ENCODE measurements at places on chromosomes 7 and 10.
A peak's percentile ranks its signal among the peaks of the same experiment; 100 is the strongest.

DNA sequence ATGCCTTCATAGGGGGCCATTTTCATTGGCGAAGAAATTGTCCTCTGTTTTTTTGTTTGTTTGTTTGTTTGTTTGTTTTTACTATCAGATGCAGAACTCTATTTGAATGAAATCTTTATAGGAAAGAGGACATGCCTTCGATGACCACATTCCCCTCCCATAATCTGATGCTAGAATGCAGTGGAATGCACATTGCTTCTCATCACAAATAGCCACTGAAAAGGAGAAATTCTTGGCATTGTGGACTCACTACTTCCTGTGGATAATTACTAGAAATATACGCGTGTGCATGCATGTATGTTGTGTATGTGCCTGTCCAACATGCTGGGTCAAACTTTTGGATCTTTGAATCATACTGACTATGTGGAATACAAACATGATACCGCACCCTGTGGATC lies 70.5 kb upstream of the SFMBT2 start:
- DNase-seq: no peak

DNA sequence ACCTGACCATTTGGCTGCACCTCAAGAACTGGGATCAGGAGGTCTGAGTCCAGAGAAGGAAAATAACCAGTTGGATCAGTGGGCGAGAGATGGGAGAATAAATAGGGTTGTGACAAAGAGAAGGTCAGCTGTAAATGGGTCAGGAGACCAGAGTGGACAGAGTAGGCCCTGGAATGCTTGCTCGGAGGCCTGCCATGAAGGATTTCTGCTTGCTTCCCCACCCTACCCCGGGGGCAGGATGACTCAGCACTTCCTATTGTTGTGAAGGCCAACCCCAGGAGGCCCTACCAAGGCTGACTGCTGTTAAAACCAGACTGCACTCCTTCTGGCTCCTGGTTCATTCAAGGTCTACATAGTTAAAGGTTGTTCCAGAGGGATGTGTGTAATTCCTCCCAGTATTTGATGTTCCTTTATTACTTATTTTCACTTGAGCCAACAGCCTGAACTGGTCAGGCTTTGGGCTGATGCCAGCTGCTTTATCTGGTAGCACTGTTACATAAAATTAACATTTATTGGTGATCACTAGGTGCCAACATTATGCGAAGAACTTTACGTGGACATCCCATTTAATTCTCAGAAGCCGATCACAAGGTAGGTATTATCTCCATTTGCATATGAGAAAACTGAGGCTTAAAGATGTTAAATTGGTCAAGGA lies 27.3 kb upstream of the IFRD1 start:
- DNase-seq: peak; percentile 65

- DNase-seq: no peak
Observed at GRCh38 chr7:91082038-91082437, 182.2 kb upstream of the FZD1 start.

DNA sequence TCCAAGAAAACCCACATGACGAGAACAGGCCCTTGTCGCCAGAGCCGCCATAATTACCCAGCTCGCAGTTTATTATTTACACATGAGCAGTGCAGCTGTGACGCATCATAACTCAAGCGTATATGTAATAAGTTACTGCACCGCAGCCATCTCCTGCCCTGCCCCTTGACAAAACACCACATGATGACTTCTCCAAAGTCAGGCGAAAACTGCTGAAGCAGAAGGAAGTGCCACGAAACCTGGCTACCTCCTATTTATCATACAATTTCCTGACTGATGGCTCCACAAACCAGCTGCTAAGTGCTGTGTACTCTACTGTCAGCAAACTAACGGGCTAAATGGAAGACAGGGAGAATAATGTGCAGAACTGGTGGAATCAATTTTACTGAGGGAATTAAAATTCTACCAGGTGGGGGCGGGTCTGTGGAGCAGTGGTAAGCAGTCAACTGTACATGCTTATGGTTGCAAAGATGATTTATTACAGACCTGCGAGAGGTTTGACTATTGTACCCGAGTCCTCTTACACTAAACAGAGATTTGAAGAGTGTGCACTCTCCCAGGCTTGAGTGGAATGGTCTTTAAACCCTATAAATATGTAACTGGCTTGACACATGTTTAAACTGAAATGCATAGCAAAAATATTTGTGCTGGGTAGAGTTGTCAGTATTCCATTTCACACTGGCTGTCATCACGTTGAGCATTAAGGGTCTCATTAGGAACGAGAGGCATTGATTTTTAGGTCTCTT lies 156.0 kb downstream of the GLI3 start:
- no peak for DNase-seq

- DNase-seq: no peak
Observed at GRCh38 chr10:22727663-22728062, 13.3 kb upstream of the PIP4K2A start.

- DNase-seq: no peak
Observed at GRCh38 chr10:5293691-5294550, 70.8 kb upstream of the UCN3 start.

- no peak for DNase-seq
Observed at GRCh38 chr7:75687246-75688088, 51.3 kb downstream of the HIP1 start.

- DNase-seq: no peak
Observed at GRCh38 chr7:147151661-147152060, 1035.1 kb downstream of the CNTNAP2 start.

DNA sequence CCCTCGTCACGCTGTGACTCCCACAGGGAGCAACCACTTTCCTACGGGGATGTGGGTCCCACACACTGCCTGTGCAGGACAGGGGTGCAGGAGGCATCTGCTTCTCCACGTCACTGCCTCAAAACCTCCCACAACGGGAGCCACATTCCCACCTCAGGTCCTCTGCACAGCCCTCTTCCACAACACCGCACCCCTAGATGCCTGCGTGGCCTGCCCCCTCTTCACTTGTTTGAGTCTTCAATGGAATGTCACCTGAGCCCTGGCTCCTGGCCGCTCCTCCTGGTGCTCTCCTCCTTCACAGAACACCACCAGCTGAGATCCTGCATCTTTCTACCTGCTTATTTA lies 73.6 kb downstream of the MAD1L1 start:
- DNase-seq: no peak

GRCh38 chr10:15046626-15047025 lies 2.9 kb downstream of the OLAH start:
- DNase-seq: peak; percentile 59

DNA sequence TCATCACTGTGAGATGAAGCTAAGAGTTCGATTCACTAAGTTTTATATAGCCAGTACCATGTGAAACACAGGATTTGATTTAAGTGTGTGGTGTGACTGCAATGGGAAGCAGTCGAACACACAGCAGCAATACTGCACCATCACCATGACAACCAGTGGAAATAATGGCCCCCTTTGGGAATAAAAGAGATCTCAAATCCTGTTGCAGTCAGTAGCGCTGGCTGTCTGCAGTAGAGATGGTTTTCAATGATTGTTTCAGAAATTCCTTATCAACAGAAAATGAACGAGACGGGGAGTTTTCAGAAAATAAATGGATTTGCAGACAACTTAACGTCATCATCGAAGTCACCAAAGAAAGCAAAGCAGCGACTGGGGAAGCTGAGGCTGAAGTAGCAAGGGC lies 91.0 kb downstream of the PTPRE start:
- DNase-seq: no peak

DNA sequence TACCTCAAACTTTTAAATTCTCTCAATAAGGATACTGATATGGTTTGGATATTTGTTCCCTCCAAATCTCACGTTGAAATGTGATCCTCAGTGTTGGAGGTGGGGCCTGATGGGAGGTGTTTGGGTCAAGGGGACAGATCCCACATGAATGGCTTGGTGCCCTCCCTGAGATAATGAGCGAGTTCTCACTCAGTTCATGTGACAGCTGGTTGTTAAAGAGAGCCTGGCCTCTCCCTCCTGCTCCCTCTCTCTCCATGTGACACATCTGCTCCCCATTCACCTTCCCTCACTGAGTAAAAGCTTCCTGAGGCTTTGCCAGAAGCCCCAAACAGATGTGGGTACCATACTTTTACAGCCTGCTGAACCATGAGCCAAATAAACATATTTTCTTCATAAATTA lies 19.2 kb downstream of the ABCB4 start:
- no peak for DNase-seq

GRCh38 chr7:139118234-139118804 lies 8.8 kb upstream of the ZC3HAV1 start:
- no peak for DNase-seq

DNA sequence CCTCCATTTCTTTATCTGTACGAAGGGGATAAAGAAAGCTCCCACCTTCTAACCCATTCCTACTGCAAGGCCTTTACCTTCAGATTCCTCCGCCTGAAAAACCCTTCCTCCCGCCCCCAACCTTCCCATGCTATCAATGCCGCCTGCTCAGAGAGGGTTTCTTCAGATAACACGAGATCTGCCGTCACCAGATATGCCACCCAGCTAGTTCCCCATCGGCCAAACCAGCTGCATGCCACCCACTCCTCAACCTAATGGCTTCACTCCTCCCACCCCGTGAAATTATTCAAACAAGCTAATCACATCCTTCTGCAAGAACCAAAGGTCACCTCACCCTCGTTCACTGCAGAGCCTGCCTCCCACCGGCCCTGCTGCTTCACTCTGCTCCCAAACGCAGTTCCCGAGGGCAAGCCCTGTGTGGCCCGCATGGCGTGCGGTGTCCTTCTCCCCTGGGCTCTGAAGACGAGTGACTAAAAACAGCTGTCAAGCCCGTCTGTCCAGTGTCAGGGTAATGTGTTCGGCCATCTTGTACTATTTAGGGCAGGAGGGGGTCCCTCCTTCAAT lies 46.8 kb upstream of the TMEM213 start:
- no peak for DNase-seq

DNA sequence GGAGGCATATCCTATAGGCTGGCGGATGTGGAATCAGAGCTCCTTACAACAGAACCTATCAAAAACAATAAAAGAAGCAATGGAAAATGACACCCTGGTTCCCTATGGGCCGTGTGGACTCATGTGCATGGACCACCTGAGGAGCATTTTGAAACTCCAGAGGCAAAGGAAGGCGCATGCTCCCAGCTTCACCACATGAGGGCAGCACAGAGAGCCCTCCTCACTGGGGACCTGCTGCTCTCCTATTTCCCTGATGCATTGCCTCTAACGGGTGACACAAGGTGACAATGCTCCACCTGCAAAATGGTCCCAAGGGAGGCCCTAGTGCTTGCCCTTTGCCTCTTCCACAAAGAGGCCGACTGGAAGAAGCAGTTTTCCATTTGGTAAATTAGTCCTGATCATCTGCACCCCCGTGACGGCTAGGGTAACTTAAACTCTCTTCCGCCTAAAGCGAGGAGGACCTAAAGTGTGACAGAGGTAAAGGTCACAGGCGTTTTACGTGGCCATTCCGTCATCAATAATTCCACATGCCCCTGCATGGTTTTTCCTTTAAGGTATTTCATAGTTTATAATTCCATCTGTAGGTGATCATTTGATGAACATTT lies 67.7 kb downstream of the GPAM start:
- DNase-seq: no peak

DNA sequence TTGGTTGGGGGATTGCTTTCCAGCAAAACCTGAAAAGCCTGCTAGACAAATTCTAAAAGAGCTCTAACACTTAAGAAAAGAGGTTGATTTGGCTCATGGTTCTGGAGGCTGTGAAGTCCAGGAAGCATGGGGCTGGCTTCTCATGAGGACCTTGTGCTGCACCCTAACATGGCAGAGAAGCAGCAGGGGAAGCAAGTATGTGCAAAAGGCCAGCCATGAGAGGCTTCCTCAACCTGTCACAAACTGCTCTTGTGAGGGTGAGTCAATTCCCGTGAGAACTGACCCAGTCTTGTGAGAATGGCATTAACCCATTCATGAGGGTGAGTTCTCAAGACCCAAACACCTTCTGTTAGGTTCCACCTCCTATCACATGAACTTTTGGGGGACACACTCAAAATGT lies 54.3 kb upstream of the IGFBP3 start:
- DNase-seq: no peak

DNA sequence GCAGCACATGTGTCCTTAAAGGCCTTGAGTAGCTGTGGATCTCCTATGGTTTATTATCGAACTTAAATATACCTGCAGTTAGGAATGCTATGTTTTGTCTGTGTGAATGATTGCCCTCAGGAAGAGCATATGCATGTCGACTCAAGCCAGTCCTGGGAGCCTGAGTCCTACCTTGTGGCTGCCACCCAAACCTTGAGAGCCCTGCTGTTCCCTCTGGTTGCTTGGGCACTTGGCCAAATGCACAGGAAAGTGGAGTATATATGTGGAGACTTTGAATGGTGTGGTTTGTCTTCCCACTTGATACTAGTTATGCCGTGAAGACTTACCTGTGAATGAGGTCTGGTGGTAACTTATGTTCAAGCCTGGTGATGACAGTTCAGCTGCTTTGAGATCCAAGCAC lies 409.8 kb downstream of the LRMDA start:
- no peak for DNase-seq

GRCh38 chr7:47951374-47951773 lies 3.1 kb upstream of the PKD1L1 start:
- DNase-seq: no peak

- DNase-seq: no peak
Observed at GRCh38 chr10:61931620-61932332, 30.3 kb downstream of the ARID5B start.

DNA sequence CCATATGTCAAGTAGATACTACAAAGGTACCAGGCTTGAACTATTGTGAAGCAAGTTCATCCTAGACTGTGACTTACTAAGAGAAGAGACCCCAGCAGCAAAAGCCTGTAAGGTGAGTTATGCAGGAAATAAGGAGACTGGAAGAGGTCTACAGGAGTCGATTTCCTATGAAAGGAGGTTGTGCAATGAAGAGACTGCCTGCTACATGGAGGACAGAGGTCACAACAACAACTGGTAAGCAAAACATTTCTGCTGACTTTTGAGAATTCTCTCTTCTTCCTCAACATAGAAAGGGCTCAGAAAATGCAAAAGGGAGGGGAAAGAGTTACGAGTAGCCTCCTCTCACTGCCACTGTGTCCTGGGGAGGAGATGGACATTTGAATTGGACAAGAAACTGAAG lies 42.4 kb downstream of the PDK4 start:
- DNase-seq: no peak

DNA sequence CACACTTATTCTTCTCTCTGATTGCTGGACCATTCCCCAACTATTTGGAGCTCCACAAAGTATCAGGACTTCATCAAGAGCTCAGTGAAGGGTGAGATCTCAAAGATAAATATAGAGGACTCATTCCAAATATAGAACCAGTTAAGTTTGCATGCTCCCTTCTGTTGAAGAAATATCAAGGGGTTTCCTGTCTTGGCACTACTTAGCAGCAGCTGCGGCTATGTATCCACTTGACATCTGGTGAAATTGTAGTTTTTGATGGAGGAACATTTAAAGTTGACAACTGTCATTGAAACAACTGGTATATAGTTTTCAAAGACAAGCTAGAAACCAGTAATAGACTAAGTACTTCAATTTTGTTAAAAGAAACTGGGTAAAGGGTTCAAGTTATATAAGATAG lies 1.0 kb upstream of the SPAG6 start:
- no peak for DNase-seq

GRCh38 chr10:17764142-17764541 lies 12.1 kb downstream of the TMEM236 start:
- no peak for DNase-seq

DNA sequence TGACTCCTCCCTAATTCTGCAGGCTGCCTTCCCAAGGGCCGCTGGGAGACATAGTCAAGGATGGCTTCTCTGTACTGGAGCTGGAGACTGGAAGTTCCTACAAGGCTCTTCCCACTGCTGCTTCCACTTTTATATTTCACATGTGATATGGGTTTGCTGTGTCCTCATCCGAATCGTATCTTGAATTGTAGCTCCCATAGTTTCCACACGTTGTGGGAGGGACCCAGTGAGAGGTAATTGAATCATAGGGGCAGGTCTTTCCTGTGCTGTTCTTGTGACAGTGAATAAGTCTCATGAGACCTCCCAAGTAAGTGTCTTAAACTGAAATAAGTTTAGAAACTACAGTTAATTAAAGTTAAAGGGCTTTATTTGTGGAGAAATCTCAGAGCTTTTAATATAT lies 47.0 kb upstream of the BICC1 start:
- no peak for DNase-seq
